ENCODE measurements at places on chromosomes 1 and 21.

DNA sequence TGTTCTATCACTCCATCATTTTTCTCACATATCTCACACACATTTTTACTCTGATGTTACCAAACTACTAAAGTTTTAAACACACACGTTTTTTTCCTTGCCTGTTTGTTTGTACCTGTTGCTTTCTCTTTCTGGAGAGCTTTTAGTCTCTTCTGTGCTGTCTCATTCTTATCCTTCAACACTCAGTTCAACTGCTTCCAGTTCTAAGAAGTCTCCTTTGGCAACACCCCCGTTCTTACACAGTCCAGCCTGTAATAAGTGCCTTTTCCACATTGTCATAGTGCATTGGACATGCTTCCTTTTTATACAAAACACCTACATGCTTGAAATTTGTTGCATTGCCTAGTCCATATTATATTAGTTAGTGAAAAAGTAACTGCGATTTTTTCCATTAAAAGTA lies 360.2 kb upstream of the BRINP3 start:
- DNase-seq = no peak

- no peak for DNase-seq
Observed at GRCh38 chr1:1132042-1132950, 16.4 kb upstream of the C1orf159 start.

GRCh38 chr1:94304553-94304952 lies 67.2 kb upstream of the ARHGAP29 start:
- DNase-seq = no peak

DNA sequence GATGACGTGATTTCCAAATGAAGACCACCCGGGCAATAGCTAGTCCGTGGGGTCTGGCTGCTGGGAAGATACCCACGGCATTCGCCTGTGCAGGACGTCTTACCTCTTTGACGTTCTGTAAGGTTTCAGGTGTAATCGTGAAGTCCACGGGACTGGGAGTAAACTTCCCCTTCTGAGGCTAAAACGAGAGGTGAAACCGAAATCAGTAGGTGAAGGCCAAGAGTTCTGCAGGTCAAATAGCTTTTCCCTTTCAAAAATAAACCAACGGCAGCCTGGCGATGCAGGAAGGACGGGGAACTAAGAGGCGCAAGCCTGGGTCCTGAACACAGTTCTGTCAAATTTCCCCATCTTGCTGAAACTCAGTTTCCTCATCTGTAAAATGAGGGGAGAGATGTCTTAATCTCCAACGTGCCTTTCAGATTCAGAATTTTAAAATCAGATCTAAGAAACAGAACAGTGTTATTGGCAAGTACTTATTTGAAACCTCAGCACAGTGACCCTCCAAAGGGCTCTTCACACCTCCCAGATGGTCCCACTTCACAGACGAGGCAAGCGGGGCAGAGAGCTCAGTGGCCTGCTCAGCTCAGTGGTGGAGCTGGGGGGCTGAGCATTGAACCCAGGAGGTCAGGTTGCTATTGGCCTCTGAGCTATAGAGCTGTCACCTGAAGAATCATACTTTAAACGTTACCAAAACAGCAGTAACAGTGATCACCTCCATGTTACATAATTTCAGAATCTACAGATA lies 34.7 kb downstream of the VPS26C start:
- DNase-seq = no peak

- DNase-seq = no peak
Observed at GRCh38 chr1:22767852-22768251, 57.2 kb downstream of the EPHB2 start.

DNA sequence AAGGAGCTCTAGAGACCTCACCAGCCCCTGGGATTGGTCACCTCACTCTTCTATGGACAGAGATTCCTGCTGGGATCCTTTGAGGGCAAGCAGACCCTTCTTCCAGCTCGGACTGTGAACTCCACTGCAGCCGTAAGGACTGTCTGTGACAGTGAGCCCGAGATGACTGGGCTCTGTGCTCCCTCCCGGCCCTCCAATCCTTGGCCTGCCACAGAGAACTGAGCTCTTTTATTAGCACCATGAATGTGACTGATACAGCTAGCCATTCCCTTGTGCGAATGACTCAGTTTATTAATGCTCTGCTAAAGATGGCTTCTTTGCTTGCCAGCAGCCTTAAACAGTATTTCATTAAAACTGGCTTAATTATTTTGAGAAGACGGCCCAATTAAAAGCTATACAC lies 194.6 kb upstream of the LMO4 start:
- no peak for DNase-seq

- DNase-seq = no peak
Observed at GRCh38 chr21:17414766-17415165, 98.1 kb upstream of the CXADR start.

DNA sequence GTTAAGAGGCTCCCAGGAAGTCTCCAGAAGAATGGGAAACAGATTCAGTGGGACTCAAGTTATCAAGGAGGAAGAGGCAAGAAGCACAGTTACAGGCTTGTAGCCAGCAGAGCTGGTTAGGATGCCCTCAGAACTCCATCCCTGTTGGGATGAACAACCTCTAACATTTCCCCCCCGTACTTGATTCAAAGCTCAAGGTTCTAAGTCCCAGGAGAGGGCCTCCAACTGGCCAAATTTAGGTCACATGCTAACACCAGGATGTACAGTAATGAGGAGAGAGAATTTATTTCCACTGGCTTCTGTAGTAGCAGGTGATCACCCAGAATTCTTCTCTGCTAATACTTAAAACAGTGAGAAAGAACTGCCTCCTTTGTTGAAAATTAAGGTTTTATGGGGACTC lies 22.3 kb upstream of the HSPA13 start:
- no peak for DNase-seq

- DNase-seq = peak; percentile 19
Observed at GRCh38 chr1:23424293-23425192, at the start of gene TCEA3. TSS of gene TCEA3 (minus strand) at chr1:23424748. CDS start at chr1:23424633, 115 bp downstream.

- no peak for DNase-seq
Observed at GRCh38 chr21:27114111-27114510, 147.2 kb upstream of the ADAMTS5 start.

DNA sequence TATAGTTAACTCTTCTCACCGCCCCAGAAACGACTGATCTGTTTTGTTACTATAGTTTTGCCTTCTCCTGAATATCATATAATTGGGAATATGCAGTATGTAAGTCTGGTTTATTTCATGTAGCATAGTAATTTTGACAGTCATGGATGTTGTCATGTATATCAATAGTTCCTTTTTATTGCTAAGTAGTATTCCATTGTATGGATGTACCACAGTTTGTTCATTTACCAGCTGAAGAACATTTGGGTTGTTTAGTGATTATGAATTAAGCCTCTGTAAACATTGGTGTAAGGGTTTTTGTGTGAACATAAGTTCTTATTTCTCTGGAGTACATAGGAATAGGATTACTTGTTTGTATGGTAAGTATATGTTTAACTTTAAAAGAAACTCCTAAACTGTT lies 55.5 kb downstream of the ACTL8 start:
- no peak for DNase-seq

DNA sequence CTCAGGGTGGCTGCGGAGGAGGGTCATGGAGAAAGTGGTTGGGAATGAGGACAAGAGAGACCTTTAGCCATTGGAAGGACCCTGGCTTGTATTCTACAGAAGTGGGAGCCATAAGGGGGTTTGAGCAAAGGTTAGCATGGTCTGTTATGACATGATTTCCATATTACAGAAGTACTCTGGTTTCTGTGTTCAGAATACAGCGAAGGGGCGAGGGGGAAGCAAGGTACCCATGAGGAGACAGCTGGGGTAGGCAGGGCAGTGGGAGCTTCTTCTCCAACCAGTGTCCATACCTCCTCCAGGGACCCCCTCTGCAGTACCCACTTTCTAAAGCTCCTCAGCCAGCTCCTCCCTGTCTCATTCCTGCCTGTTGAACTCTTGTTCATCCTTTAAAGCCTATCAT lies 21.9 kb upstream of the KCNE1 start:
- no peak for DNase-seq

GRCh38 chr1:62628506-62628905 lies 31.2 kb downstream of the ANGPTL3 start:
- no peak for DNase-seq

DNA sequence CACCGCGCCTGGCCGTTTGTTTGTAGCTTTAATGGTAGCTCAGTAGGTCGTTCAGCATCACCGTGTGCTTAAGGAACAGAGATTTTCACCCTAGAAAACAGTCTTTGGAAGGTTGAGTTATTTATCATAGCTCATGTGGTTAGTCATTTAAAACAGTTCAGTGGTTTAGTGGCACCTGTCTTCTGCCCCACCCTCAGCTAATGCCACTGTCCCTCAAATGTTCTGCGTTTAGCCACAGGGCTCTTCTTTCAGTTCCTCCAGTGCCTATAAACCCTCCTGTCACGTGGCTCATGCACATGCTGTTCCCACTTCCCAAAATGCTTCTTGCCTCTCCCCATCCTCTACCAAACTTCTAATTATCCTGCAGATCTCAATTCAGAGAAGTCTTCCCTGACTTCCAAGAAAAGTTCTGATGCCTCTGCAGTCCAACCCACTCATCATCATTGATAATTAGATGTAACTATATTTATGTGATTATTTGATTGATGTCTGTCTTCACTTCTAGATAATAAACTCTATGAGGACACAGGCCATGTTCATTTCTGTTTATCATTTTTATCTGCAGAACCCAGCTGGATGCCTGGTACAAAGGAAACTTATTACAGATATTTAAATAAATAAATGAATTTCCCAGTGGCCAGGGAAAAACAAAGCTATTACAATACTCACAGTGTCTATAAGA lies 14.4 kb upstream of the DIPK1A start:
- DNase-seq = no peak
